ENCODE measurements at places on chromosomes 1 and 21.

GRCh38 chr1:57019236-57019839, 53.5 kb upstream of the C8B start:
- no peak for DNase-seq

DNA sequence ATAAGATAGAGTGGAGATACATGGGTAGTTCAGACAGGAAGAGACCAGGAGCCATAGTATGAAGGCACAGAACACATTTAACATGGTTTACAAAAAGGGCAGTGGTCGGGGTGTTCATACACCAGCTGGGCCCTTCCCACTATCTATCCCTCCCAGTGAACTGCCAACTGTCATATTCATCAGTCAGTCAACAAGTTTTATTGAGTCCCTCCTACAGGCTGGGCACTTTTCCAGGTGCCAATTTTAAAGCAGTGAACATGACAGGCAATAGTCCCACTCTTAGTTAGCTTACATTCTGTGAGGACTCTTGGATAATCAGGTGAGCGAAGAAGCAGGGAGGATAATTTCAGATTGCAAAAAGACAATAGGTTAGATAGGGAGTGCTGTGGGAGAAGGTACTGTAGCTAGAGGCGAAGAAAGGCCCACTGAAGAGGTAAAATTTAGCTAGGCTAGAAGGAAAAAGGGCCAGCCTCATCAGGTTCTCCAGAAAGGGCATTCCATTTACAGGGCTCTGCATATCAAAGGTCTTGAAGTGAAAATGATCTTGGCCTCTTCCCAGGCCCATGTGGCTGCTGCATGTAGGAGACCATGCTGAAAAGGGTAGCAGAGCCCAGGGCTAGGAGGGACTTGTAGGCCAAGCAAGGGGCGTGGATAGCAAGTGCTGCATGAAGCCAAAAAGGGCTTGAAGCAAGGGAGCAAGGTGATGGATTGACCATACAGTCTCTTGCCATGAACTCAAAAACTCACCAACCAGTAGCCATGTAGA, 274.7 kb upstream of the SNX7 start:
- DNase-seq = no peak

DNA sequence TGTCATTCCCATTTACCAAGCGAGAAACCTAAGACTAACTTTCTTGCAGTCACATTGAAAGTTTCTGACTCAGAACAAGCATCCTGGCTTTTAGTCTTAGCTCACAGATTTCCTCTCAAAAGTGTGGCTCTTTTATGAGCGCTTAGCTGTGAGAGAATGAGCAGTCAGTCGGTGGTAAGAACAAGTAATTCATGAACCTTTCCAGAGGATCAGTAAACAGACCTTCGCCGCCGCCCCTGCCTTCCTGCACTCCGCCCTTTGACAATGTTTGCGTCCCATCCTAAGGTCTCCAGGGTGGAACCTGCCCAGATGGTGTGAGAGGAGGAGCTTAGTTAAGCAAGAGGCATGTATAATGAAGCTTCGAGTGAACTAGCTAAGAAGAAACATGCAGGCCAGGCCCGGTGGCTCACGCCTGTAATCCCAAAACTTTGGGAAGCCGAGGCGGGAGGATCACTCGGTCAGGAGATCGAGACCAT, 142.4 kb downstream of the GLUL start:
- no peak for DNase-seq

DNA sequence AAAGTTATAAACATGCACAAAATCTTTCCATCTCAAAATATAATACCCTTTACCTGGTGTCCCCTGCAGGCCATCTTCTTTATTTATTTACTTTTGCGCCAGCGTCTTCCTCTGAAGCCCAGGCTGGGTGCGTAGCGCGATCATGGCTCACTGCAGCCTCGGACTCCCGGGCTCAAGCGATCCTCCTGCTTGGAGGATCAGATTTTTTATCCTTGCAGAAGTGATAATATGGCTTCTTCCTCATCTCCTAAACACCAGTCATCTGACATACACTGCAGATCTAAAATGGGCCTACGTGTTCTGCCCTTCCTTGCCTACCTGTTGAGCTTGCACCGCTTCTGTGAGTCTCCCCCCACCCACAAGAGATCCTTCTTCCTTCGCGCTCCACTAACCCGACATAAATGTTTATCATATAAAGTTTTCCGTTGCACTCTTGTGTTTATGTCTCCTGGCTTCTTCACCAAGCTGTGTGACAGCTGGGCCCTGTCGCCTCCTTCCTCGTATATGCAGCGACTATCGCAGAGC, 506 bp upstream of the SRP9 start:
- no peak for DNase-seq

DNA sequence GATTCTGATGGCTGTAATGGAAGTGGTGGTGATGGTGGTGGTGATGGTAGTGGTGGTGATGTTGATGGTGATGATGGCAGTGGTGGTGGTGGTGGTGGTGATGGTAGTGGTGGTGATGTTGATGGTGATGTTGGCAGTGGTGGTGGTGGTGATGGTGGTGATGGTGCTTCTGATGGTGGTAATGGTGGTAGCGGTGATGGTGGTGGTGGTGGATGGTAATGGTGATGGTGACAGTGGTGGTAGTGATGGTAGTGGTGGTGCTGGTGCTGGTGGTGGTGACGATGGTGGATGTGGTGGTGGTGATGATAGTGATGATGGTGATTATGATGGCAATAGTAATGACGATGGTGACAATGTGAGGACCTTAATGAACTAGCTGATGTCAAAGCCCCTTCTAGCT, 35.6 kb upstream of the LRRC3 start:
- DNase-seq = no peak

GRCh38 chr1:195185321-195185720, 1422.9 kb downstream of the KCNT2 start:
- DNase-seq = no peak

GRCh38 chr1:234544087-234544579, 65.2 kb upstream of the TARBP1 start:
- DNase-seq = peak; percentile 99

GRCh38 chr1:192584866-192585265, 9.3 kb downstream of the RGS1 start:
- peak; percentile 13 for DNase-seq

GRCh38 chr1:36351227-36351977, 28.0 kb upstream of the EVA1B start:
- peak; percentile 73 for DNase-seq

DNA sequence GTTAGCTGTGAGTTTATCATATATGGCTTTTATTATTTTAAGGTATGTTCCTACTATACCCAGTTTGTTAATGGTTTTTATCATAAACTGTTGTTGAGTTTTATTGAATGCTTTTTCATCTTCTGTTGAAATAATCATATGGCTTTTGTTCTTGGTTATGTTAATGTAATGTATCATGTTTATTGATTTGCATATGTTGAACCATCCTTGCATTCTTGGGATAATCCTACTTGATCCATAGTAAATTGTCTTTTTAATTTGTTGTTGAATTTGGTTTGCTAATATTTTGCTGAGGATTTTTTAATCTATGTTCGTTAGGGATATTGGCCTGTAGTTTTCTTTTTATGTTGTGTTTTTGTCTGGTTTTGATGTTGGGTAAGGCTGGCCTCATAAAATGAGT, 185.6 kb downstream of the PAPPA2 start:
- no peak for DNase-seq

GRCh38 chr1:156848461-156849150, 10.3 kb downstream of the INSRR start:
- no peak for DNase-seq

DNA sequence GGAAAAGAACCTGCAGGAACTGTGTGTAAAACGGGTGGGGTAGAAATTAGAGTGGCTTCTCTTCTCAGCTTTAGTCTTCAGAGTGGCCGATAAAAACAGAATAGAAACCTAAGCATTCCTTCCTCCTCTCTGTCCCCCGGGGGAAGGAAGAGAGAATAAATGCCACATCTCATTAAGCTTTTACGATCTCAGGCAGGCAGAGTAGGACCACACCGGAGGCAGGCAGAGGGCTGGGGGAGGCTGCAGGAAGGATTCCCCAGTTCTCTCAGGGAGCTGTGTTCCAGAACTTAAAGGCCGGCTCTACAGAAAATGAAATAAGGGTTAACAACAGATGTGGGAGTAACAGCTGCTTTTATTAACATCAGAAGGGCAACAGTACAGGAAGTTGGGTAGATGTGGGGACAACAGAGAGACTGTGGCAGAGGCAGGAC, 24.5 kb upstream of the MEF2D start:
- no peak for DNase-seq

- DNase-seq = peak; percentile 65
These were observed 25.6 kb downstream of the S100A10 start for GRCh38 chr1:151968058-151968457.

GRCh38 chr1:248847181-248847955, 9.3 kb downstream of the ZNF672 start:
- DNase-seq = no peak

- no peak for DNase-seq
These were observed 12.6 kb downstream of the FTCD start for GRCh38 chr21:46142582-46143473.

DNA sequence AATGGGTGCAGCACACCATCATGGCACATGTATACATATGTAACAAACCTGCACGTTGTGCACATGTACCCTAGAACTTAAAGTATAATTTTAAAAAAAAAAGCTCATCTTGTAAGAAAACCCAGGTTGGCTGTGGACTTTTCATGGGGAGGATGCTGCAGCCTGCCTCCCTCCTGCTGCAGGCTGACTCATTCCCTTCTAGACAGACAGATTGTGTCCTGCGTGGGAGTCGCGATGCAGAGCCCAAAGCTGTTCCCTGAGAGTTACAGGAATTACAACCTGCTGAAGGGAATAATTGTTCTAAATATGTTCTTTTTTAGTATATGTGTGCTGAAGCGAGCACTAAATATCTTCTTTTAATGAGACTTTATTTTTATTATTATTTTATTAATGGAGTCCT, 93.2 kb downstream of the TBX19 start:
- peak; percentile 62 for DNase-seq

GRCh38 chr1:114152508-114153260, 985 bp downstream of the SYT6 start:
- peak; percentile 37 for DNase-seq

DNA sequence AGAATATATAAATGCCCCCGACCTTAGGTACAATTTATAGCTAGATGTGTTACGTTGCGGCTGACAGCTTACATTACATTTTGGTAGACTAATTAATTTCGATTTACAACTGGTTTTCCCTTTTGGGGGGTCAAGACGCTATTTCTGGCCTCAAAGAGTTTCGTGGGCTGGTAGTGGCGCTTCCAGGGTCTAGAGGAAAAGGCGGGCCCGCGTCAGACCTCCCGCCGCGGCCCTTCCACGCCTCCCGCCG, 391 bp downstream of the IFT25 start:
- DNase-seq = no peak

DNA sequence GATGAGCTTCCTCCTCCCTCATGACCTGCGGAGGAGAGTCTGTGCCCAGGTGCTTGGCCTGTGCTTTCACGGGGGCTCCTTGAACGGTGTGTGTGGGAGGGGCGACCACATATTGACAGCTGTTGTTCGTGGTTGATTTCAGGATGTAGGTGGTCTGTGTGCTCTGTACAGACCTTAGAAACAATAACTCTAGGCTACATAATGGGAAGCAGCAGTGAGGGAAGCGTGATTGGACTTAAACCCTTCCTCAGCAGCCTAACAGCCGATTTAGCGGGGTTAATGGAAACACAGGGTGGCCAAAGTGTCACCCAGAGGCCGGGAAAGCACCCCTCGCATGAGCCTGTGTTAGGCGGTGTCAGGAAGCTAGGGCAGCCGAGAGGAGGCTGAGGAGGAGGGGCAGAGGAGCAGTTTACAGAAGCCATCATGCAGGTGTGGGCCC, 56.0 kb downstream of the TBCE start:
- DNase-seq = no peak

DNA sequence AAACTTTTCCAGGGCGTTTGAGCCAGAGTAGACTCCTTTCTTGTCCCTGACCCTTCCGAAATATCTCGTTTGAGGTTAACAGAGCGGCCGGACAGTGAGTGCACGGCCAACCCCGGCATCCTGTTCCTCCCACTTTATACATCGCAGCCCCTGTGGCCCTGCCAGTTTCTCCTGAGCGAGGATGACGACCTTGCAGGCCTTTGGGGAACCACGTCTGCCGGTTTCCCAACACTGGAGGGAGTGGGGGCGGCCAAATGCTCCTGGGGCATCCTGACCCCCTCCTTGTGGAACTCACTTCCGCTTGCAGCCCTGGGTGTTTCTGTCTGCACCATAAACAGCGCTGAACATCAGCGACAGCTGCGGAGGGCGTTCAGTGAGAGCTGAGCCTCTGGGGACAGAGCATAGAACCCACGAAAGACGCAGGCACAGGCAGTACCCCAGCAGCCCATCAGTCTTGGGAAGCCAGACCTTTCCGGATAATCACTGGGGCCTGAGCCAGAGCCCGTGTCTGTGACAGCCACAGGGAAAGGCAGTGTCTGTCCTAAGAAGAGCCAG, 4.8 kb upstream of the KCNAB2 start:
- DNase-seq = no peak

DNA sequence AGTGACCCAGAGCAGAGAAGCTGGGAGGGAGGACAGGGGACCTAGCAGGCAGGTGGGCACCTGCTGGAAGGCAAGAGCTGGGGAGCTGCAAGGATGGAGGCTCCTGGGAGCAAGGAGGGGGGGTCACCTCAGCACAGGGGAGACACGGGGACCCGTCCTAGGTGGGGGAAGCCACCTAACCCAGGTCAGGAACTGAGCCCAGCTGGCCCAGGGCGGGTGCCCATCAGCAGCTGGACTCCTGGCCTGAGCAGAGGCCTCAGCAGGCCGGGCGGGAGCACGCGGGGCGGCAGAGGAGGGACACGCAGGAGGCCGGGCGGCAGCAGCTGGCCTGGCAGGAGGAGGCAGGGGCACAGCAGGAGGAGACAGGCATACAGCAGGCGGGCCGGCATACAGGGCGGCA, 949 bp downstream of the KRTAP10-1 start:
- no peak for DNase-seq

GRCh38 chr1:32900956-32901822, at the start of gene TMEM54:
Gene TMEM54 (minus strand): TSS chr1:32901389. CDS start chr1:32901238, 151 bp downstream.
- no peak for DNase-seq

DNA sequence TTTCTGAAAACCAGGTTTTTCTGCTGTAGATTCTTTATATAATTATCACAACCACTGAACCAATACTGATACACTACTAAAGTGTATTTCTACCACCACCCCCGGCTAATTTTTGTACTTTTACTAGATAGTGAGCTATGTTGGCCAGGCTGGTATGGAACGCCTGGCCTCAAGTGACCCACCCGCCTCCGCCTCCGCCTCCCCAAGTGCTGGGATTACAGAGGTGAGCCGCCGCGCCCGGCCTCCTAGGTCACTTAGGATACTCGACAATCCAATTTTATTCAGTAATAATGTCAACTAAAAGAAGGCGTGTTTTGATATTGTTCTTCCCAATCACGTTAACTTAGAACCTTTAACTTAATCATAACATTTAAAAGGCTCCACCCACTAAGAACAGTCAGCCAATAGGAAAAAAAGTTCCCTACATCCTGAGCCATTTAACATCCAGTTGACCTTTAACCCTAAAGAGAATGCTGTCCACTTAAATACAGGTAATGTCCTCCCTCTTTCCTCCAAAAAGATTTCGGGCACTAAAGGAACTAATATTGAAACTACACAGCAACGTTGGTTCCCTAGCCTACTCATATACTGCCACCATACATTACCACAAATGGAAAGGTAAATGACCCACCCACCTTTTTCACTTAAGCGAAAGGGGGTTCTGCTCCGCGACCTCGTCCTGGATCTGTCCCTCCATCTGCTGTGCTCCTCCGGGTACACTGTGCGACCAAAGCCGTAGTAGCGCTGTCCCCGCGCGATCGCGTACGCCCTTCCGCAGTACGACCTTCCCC, 1.2 kb downstream of the RSRP1 start:
- DNase-seq = peak; percentile 56

- DNase-seq = no peak
These were observed 202.6 kb upstream of the COA6 start for GRCh38 chr1:234170622-234171021.
